ENCODE measurements at places on chromosomes 7 and 10. TPM values are rescaled to one million over a fixed set of nuclear protein-coding genes. Genes with fewer than 3 reads are reported as not detected.

- no peak for DNase-seq
Measured at GRCh38 chr7:157678501-157678900, 341.7 kb downstream of the DNAJB6 start.

DNA sequence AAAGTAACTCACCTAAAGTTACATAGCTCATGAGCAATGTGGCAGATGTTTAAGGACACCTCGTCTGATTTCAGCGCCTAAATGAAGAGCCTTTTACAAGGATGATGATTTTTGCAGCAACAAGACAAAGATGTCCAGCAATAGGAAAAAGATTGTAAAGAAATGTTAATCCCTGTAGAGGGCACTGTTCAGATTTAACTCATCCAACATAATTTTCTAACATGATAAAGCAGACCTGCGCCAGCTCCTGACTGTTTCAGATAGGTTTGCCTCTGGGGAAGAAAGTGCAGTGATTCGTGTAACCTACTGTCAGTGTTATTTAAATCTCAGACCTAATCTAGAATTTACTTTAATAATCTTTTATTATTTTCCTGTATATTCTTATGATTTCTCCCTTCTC, 595.2 kb downstream of the AUTS2 start:
- no peak for DNase-seq

DNA sequence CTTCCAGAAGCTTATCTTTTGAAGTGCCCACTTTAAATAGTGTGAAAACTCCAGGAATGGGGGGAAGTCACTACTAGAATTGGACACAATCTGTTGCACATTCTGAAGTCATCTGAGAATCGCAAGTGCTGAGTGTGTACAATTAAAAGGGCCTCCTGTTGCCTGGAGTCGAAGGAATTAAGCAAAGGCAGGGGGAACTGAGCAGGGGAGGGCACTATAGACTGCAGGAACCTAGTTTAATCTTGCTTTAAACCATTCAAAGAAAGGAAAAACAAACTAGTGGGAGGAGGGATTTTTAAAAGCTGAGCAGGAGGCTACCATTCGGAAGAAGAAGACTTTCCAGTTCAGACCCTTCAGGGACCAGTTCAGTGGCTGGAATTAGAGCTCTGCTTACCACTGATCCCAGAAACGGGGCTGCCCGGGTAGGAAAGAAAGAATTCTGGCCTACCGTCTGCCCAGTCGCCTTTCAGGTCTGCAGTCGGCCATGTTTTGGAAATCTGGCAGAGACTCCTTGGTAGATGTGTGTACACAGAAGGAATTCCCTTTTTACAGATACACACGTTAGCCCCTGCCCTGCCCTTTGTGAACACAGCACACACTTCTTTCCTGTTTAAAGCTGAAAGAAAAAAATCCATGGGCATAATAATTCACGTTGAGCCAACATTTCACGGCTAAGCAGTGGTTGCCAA, 610.6 kb upstream of the FOXK1 start:
- no peak for DNase-seq

- no peak for DNase-seq
Measured at GRCh38 chr7:124009321-124009720, 23.5 kb downstream of the TMEM229A start.

DNA sequence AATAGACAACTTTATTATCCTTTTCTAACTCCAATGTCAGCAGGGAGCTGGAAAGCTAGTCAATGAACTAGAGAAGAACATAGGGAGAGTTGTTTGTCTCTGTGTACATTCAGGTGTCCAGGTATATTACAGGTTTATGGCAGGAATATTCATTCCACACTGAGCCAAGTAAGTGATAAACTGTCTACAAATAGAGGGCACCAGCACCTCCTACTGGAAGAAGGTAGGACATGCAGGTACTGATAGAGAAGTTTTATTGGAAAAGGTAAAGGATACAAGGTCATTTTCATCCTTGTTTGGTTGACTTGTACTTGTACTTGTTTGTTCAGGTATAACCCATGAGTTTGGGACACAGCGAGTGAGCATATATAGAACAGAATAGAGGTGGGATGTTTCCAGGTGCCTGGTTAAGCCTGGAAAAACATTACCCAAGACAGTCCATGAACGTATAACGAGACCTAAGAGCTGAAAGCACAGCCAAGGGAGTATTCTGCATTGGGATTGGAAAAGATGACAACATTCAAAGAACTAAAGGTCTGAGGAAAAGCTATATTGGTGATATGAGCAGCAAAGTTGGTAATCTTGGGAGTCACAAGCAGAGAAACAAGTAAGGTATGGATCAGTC, 61.4 kb upstream of the PPP1R3C start:
- DNase-seq, result no peak

Gene TMEM213
- polyA plus RNA-seq, result 43.2 TPM

Gene AKR1C4
- polyA plus RNA-seq, result not detected
